ENCODE measurements at places on chromosomes 16 and 17.
A peak's percentile ranks its signal among the peaks of the same experiment; 100 is the strongest.

- peak; percentile 11 for DNase-seq
Observed at GRCh38 chr17:49994085-49995054, 654 bp downstream of the DLX3 start.

GRCh38 chr17:81573794-81574642 lies 21.9 kb upstream of the FAAP100 start:
- no peak for DNase-seq

- no peak for DNase-seq
Observed at GRCh38 chr16:1099189-1100083, 3.4 kb upstream of the C1QTNF8 start.

- DNase-seq, result no peak
Observed at GRCh38 chr17:66275651-66276050, 26.8 kb upstream of the PRKCA start.

DNA sequence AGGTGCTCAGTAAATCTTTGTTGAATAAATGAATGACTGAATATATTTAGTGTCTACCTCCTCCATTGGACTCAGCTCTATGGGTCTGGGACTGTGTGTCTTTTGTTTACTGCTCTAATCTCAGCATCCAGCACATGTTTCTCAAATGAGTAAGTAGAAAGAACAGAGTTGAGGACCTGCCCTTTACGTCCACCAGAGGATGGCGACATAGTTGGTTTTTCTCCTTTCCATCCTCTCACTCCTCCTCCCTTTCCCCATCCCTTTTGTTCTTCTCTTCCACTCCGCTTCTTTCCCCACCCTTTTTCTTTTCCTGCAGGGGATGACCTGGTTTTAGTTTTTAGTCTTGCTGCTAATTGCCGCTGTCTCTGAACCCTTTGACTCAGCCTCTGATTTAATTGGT lies 12.1 kb upstream of the CHP2 start:
- DNase-seq, result no peak

GRCh38 chr16:69863401-69864281 lies 87.5 kb upstream of the CLEC18A start:
- no peak for DNase-seq

DNA sequence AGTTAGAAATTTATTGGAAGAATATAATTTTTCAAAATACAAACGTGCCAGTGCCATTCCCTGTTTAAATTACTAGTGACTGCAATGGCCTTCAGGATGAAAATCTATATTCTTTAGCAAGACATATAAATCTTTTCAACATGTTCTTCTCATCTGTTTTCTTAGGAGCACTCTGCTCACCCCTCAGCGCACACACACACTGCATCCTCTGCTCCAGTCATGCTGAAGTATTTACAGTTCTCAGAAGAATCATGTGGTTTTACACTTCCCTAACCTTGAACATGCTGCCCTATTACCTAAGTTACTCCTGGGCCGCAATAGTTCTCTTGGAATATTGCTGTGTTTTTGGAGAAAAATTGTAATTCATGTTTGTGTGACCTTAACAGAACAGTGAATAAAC lies 820.6 kb downstream of the CDH8 start:
- no peak for DNase-seq

DNA sequence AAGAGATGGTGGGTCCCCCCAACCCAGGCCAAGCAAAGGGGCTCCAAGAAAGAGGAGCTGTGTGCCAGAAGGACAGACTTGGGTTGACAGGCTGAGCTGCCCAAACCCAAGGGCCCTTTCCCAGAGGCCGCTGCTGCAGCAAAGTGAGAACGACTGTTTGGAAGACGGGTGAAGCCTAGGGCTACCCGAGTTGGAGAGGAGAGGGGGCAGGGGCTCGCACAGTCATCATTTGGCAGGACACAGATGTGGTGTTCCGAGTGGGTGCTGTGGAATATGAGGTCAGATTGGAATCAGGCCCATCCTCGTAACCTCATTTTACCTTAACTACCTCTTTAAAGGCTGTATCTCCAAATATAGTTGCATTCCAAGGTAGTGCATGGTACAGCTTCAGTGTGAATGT lies 5.3 kb upstream of the MFAP4 start:
- no peak for DNase-seq

- DNase-seq, result peak; percentile 65
Observed at GRCh38 chr17:31558748-31559583, 167.5 kb downstream of the RAB11FIP4 start.

DNA sequence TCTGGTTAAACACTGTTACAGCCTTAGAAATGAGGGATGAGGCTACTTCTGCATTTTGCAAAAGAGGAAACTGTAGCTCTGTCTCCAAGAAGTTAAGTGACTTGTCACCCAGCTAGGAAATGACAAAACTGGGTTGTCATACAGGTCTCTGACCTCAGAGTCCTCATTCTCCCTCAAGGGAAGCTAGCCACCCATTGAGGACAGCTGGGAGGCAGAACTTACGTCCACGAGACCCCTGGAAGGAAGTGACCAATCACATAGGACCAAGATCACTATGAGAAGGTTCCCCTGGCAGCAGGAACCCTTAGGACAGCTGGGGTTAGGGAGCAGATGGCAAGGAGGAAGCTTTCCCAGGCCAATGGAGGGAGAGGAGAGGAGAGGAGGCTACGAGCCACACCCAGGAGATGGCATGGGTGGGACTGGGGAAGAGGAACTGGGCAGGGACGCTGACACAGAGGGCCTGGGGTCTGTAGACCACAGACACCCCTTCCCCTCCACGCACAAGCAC lies 11.2 kb downstream of the METTL22 start:
- no peak for DNase-seq

DNA sequence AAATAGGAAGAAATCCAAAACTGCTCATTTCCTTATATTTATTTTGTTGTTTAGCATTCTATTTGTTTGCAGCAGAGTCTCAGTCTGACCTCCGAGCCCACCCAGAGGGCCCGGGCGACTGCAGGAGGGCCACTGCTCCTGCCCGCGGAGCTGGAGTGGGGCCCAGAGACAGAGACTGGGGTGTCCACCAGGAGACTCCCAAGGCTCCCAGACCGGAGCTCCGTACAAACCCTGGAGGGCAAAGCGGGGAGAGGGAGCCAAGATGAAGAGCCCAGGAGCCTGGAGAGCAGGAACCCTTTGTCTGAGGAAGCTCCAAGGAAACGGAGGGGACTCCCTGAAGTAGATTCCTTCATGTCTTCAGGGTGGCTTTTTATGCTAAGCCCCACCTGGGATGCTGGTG lies 57.9 kb downstream of the AXIN2 start:
- no peak for DNase-seq

GRCh38 chr17:514584-514983 lies 162.0 kb upstream of the RPH3AL start:
- no peak for DNase-seq

- peak; percentile 80 for DNase-seq
Observed at GRCh38 chr16:88857728-88858339, 907 bp downstream of the TRAPPC2L start.

- no peak for DNase-seq
Observed at GRCh38 chr16:2121853-2122252, 13.8 kb downstream of the PKD1 start.

DNA sequence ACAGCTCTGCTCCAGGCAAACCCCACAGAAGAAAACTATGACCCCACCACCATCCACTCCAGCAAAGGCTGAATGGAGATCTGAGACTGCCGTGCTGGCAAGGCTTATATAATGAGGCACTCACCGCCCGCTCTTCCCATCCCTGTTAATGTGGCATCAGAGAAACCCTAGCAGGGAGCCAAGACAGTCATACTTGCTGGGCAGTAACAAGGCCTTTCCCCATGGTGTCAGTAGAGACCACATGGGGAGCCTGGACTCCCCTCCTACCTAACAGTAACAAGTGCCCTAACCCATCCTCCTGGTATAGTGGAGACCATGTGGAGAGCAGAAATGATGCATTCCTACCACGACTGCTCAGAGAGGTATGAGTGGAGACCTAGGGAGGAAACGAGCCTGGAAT lies 235.2 kb downstream of the C16orf78 start:
- DNase-seq, result no peak

GRCh38 chr17:8062435-8062806 lies 23.6 kb downstream of the ALOX15B start:
- no peak for DNase-seq

DNA sequence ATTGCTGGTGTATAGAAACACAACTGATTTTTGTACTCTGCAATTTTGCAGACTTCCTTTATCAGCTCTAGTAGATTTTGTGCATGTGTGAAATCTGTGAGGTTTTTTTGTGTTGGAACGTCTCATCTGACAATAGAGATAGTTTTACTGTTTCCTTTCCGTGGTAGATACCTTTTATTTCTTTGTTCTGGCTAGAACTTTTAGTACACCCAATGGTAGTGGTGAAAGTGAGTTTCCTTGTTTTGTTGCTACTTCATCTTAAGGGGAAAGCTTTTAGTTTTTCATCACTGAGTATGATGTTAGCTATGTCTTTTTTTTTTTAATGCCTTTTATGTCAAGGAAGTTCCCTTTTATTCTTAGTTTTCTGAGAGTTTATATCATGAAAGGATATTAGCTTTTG lies 118.1 kb downstream of the OR1D5 start:
- no peak for DNase-seq

GRCh38 chr17:55430541-55431288 lies 9.1 kb upstream of the MMD start:
- no peak for DNase-seq

- no peak for DNase-seq
Observed at GRCh38 chr17:50661795-50662391, 27.2 kb downstream of the ABCC3 start.

DNA sequence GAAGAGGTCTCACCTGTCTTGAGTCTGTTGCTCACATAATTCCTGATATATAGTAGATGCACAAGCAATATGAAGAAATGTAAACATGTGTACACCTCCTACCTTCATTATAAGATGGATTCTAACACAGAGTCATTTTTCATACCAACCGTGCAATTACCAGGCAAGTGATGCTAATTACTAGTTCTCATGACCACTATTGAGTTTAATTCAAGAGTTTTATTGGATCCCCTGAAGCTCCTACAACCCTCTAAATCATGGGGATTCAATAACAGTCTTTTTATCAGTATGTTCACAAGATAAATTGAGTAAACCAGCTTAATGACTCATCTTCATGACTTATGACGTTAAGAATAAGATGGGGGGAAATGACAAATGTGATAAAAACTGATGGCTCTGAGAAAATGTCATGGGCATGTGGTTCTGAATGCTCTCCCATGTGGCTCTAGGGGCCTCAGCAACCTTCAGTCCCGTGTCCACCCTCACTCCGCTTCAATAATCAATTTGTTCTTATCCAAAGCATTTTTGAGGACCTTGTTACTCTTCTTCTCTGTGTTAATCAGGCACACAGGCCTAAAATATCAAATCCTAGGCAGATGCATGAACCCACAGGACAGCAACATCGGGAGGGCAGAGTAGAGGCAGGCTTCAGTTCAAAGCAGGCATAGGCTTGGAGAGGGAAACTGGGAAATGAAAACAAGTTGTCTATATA lies 42.8 kb downstream of the PRAC1 start:
- DNase-seq, result no peak

- DNase-seq, result no peak
Observed at GRCh38 chr17:17107891-17108431, 65.7 kb downstream of the MPRIP start.

GRCh38 chr17:3852561-3852960 lies 6.5 kb upstream of the NCBP3 start:
- no peak for DNase-seq

DNA sequence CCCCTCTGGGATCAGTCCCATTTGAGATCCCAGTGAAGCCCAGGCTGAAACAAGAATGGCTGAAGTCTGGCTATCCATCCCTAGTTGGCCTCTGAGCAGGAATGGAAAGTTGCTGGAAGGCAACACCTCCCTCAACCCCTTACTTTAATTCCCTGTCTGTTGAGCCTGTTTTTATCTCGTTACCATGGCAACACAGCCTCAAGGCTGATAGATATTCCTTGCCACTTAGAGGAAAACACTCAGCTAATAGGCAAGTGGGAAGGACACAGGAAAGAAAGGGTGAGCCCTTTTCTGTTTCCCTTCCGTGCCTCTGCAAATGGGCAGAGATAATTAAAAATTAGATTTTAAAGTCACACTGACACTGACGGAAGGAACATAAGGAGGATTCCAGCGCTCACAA lies 75.5 kb upstream of the CLEC3A start:
- no peak for DNase-seq

- peak; percentile 65 for DNase-seq
Observed at GRCh38 chr17:58332778-58333735, 4.5 kb upstream of the TSPOAP1 start.

DNA sequence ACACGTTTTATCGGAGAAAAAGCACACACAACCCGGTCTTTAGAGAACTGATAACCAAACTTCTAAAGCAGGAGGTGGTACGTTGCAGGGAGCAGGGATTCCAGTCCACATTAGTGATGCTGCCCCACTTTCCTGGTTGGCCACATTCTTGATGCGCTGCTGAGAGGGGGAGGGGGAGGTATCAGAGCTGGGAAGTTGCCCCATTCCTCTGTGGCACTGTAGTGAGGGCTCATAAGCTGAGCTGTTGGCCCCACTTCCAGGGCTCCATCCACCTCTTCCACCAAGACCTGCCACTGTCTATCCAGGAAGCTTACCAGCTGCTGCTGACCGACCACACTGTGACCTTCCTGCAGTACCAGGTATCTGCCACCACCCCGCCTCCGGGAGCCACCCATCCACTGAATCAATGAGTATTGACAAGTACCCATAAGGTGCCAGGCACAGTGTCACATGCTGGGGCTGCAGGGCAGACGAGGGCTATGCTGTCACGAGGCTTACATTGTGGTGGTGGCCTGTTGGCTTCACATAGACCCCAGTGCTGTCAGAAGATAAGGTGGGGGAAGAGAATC lies 1.1 kb downstream of the TSEN54 start:
- peak; percentile 35 for DNase-seq

DNA sequence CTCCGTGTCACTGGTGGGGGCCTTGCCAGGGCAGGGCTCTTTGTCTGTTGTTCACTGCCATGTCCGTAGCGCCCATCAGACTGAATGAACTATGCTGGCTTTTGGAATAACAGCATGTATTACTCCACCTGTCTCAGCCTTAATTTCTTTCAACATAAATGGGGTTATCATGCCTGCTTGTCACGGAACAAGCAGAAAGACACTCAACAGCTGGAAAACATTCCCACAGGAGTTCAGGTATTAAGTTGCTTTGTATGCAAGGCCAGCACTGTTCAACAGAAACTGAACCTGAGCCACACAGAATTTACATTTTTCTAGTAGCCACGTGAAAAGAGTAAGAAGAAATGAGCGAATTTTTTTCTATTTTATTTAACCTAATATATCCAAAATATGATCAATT lies 13.1 kb downstream of the PPL start:
- DNase-seq, result no peak

- no peak for DNase-seq
Observed at GRCh38 chr17:524406-524950, 171.9 kb upstream of the RPH3AL start.

- peak; percentile 24 for DNase-seq
Observed at GRCh38 chr16:1645914-1646525, 32.1 kb upstream of the JPT2 start.

- DNase-seq, result no peak
Observed at GRCh38 chr17:81025065-81025740, 9.7 kb upstream of the BAIAP2 start.

All from stimulated activated CD4-positive, alpha-beta T cell treated with anti-CD3 and anti-CD28 coated beads, Interleukin-4, amount 100 ng/mL, for 1 hour (primary cell).